ENCODE measurements at places on chromosomes 6 and 20.

DNA sequence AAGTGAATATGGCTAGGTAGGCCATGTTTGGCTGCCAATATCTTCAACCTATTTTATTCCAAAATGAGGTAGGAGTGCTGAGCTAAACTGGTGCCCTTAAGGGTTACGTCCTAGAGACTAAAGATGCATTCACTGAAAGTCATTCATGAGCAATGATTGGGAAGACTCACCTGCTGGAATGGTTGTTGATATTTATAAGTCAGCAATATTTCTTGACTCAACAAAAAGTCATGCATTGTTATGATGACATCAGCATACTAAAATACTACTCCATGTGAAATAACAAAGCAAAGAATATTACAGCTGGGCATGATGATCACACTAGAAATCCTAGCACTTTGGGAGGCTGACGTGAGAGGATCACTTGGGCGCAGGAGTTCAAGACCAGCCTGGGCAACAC is 17.6 kb upstream of the NUP153 start:
- no peak for DNase-seq

GRCh38 chr20:56689852-56690485 is 60.9 kb downstream of the TFAP2C start:
- no peak for DNase-seq

DNA sequence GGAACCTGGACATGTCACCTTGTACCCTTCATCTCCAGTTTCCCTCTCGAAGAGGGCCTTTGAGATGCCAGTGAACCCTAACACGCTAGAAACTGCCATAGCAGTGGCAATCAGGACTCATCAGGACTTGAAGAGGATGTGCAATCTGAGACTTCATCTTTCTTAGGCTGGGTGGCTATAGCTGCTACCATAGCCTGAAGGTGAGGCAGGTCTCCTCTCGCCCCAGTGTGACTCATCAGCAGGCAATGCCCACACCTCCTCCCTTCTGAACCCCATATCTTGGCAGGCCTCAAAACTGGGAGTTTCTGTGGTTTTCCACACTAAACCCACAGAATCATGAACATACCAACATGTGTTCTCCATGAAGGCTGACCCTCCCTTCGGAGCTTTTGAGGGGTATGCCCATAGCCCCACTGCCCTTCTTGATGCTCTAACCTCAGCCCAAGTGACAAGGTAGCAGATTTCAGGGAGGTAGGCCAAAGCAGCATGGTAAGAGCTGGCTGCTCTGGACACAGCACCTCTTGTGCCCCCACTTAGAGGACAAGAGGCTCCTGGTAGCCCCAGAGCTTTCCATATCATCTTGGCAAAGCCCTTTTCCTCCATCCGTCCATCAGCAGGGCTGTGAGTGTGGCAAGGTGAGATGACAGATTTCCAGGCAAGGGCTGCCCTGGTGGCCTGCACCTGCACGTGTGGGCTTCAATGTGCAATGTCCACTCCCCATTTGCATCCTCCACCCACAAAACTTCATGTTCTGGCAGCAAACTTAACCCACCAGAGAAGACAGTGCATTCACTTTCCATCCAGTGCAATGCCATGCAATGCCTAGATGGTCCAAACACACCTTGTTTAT is 2.6 kb downstream of the BLCAP start:
- DNase-seq = no peak

- no peak for DNase-seq
Measured at GRCh38 chr20:36405255-36405654, 99.1 kb downstream of the DLGAP4 start.

DNA sequence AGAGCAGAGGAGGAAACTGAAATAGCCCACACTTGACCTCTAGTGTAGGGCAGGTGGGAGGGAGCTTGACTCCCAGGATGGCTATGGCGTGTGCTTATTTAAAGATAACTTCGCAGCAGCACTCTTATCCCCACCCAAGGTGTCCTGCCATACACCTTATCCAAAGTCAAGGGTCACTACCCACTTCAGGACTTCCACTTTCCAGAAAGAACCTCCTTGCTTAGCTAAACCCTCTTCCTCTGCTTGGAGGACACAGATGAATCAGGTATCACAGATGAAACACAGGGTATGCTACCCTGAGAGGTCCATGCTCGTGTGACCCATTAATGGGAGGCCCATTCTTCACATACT is 2.3 kb downstream of the RIN2 start:
- no peak for DNase-seq

GRCh38 chr6:37966801-37967200 is 147.3 kb downstream of the ZFAND3 start:
- no peak for DNase-seq

Measured in stimulated activated CD8-positive, alpha-beta memory T cell treated with anti-CD3 and anti-CD28 coated beads, Interleukin-4, amount 100 ng/mL, for 1 hour (primary cell).